ENCODE measurements at places on chromosomes 6 and 20. TPM values are rescaled to one million over a fixed set of nuclear protein-coding genes. Genes with fewer than 3 reads are reported as not detected.

DNA sequence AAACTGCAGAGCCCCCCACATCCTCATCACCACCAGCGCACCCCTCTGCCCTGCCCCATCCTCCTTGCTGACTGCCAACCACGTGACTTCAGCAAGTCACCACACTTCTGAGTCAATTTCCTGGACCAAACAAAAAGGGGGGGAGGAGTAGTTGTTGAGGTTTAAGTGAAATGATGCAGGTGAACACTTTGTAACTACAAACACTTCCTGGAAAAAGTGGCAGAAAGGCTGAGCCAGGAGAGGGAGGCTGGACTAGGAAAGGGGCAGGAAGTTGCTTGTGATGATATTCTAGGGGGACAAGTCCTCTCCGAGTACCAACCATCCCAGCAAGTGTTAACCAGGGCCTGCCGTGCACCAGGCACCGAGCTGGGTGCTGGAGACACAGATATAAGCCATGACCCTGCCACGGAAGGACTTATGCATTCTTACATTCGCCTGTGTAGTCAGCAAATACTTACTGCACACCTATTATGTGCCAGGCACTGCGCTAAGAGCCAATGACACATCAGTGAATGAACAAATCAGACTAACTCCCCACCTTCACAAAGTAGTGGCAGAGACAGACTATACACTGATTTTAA lies 67.3 kb downstream of the PREX1 start:
- DNase-seq = peak; percentile 71
- H3K27ac ChIP-seq = peak overlapping the region; percentile 96
- H3K36me3 ChIP-seq = peaks cover 62% of the 10 kb centered on the region
- peak overlapping the region; percentile 64 for H3K4me3 ChIP-seq
- H3K27me3 ChIP-seq = no peaks in the 10 kb centered on the region

- H3K4me1 ChIP-seq = peaks cover 8% of the 10 kb centered on the region
- H3K27ac ChIP-seq = no peak overlapping the region
- peaks cover 13% of the 10 kb centered on the region for H3K27me3 ChIP-seq
- no peaks in the 10 kb centered on the region for H3K36me3 ChIP-seq
Observed at GRCh38 chr20:60010689-60011458, 52.7 kb downstream of the CDH26 start.

GRCh38 chr6:54877713-54878317 lies 31.2 kb downstream of the FAM83B start:
- H3K4me1 ChIP-seq = no peaks in the 10 kb centered on the region
- DNase-seq = no peak
- H3K36me3 ChIP-seq = no peaks in the 10 kb centered on the region
- no peaks in the 10 kb centered on the region for H3K27me3 ChIP-seq
- no peak overlapping the region for H3K4me3 ChIP-seq
- no peak overlapping the region for H3K27ac ChIP-seq

- H3K27ac ChIP-seq = no peak overlapping the region
- no peaks in the 10 kb centered on the region for H3K36me3 ChIP-seq
- peaks cover 3% of the 10 kb centered on the region for H3K27me3 ChIP-seq
- no peak overlapping the region for H3K4me3 ChIP-seq
Observed at GRCh38 chr6:169112483-169113320, 140.9 kb downstream of the THBS2 start.

DNA sequence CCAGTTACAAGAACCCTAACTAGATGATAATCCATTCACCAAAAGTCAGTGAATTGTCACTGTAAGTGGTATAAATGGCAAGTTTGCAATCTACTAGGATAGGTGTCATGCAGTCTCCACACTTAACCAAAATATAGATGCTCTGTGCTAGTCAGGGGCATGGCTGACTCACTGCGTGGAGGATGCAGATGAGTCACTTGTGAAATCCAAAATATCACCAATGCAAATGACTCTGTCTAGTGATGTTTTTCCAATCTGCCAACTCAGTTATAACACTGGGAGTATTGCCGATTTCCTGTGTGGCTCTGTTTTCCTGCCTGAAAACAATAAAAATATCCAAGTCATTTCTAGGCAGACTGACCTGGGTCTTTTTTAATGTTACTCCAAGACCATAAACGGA lies 47.8 kb upstream of the NRSN1 start:
- no peaks in the 10 kb centered on the region for H3K36me3 ChIP-seq
- H3K4me1 ChIP-seq = no peaks in the 10 kb centered on the region
- no peak overlapping the region for H3K27ac ChIP-seq
- H3K27me3 ChIP-seq = no peaks in the 10 kb centered on the region
- no peak for DNase-seq
- no peak overlapping the region for H3K4me3 ChIP-seq

DNA sequence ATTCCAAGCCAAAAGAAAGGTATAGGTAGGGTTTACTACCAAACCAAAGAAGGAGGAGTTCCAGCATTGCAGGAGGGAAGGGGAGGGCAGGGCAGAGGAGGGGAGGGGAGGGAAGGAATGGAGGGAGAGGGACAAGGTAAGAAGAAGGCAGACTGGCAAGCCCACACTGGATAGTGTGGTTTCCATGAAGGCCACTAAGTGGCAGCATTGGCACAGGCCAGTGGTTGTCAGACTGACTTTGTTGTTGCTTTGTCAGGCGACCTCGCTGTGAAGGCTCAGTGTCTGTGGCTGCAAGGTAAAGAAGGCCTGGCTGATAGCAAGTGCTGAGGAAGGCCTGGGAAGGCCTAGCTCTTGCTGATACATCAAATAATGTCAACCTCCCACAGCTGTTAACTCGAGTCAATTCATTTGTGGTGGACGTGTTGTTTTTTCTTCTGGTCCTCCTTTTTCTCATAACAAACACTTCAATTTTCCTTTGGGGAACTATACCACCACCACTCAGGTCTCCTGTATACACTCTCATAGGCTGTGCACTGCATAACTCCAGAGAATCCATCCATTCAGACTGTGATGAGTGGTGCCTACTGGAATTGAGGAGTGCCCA lies 7.7 kb upstream of the ZNF334 start:
- H3K4me3 ChIP-seq = no peak overlapping the region
- no peaks in the 10 kb centered on the region for H3K36me3 ChIP-seq
- DNase-seq = peak; percentile 51
- peaks cover 18% of the 10 kb centered on the region for H3K27me3 ChIP-seq

DNA sequence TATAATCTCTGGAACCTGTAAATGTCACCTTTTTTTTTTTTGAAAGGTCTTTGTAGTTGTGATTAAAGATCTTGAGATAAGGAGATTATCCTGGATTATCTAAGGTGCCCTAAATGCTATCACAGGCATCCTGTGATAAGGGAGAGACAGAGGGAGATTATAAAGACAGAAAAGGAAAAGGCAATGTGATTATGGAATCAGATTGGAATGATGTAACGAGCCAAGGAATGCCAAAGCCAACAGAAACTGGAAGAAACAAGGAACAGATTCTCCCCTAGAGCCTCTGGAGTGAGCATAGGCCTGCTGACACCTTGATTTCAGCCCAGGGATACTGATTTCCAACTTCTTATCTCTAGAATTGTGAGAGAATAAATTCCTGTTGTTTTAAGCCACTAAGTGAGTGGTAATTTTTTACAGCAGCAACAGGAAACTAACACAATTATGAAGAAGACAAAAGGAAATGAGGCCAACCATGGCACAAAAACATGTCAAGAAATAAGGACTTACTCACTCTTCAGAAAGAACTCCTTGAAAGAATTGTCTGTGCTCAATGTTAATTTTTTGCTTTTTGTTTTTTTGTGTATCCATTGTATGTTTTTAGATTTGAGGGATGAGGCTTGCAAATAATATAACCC lies 82.7 kb downstream of the CFAP61 start:
- no peak overlapping the region for H3K27ac ChIP-seq
- DNase-seq = no peak
- H3K4me3 ChIP-seq = no peak overlapping the region
- no peaks in the 10 kb centered on the region for H3K27me3 ChIP-seq
- no peaks in the 10 kb centered on the region for H3K4me1 ChIP-seq

DNA sequence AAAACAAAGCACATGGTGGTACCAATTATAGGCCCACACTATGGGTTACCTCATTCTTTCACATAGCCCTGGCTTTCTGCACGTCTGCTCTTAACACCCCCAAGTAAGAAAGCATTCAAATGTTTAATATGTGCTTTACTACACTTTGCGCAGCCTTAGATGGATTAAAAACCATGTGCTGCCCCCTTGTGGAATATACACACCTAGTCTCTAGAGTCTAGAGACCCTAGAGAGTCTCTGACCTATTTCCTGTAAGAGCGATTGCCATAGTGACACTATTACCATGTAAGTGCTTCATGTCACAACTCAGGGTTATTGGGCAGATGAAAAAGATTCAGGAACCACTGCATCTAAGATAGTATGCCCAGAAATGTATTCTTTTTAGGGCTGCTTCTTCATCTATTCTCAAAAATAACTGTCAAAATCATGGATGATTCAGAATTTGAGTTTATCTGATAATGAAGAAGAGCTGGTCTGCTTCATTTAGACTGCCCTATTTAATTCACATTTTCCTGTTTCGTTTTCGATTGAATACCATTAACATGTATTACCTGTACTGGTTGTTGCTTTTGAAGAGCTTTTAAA lies 186.3 kb downstream of the ADGB start:
- no peaks in the 10 kb centered on the region for H3K36me3 ChIP-seq
- H3K27me3 ChIP-seq = no peaks in the 10 kb centered on the region
- H3K4me3 ChIP-seq = no peak overlapping the region
- no peak overlapping the region for H3K27ac ChIP-seq
- peaks cover 13% of the 10 kb centered on the region for H3K4me1 ChIP-seq
- DNase-seq = peak; percentile 20

DNA sequence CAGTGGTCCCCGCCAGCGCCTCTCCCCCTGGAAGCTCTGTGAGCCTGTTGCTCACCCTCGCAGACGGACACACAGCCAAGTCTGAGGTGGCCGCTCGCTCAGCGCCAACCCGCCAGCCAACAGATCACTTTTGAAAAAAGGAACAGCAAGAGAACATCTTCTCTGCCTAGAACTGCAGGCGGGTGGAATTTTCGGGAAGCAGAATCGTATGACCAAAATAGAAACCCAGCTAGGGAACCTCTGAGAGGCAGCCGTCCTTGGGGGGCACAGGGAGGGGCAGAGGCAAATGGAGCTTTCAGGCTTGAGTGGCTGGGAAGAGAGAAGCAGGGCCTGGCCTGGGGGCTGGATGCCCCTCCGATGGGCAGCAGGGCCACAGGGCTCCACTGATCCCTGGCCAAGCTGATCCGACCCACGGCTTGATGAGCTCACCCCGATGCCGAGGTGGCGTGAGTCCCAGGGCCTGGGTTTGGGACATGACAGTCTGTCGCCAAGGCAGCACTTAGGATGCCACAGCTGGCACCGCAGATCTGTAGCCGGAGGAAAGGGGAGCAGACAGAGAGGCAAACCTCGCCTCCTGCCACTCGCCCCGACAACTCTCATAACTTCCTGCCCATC lies 9.8 kb downstream of the NFATC2 start:
- no peak for DNase-seq
- H3K27ac ChIP-seq = peak overlapping the region; percentile 99
- no peak overlapping the region for H3K4me3 ChIP-seq
- H3K36me3 ChIP-seq = peaks cover 76% of the 10 kb centered on the region

DNA sequence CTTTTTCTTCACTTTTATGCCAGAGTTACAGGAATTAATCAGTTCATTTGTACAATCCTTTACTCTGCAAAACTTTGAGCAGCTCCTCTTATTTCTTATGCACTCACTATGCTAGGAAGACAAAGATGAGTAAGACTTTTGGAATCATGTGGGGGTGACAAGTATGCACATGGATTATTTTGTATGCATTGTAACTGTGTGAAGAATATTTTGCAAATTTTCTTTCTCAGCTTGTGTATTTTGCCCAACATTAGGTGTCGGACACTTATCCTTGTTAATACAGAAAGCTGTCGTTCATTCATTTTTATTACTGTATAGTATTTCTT lies 88.6 kb downstream of the PPP1R14C start:
- peaks cover 25% of the 10 kb centered on the region for H3K4me1 ChIP-seq
- peaks cover 4% of the 10 kb centered on the region for H3K36me3 ChIP-seq

DNA sequence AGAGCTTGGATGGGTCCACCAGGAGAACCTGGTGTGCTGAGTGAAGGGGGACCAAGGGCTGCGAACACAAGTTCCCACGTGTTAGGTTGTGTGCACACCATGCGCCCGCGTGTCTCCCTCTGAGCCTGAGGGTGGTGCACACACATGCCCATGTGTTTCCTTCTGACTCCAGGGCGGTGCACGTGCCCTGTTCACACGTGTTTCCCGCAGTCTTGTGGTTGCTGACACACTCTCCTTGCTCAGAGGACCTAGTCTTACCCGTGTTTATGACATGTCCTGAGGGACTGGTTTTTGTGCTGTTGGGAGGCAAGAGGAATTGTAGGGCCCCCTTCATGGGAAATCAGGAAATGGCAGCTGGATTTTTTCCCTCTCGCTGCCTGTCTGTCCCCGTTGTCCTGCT lies 36.3 kb upstream of the PCMTD2 start:
- no peaks in the 10 kb centered on the region for H3K36me3 ChIP-seq
- no peak overlapping the region for H3K27ac ChIP-seq
- no peaks in the 10 kb centered on the region for H3K27me3 ChIP-seq
- H3K4me1 ChIP-seq = peaks cover 7% of the 10 kb centered on the region

- no peak for DNase-seq
- H3K36me3 ChIP-seq = no peaks in the 10 kb centered on the region
- H3K27me3 ChIP-seq = peaks cover 16% of the 10 kb centered on the region
- H3K4me1 ChIP-seq = peaks cover 5% of the 10 kb centered on the region
Observed at GRCh38 chr20:50413088-50413500, 97.1 kb upstream of the PTPN1 start.

GRCh38 chr6:68677058-68677457 lies 42.0 kb downstream of the ADGRB3 start:
- no peaks in the 10 kb centered on the region for H3K27me3 ChIP-seq
- H3K4me1 ChIP-seq = no peaks in the 10 kb centered on the region
- no peaks in the 10 kb centered on the region for H3K36me3 ChIP-seq

DNA sequence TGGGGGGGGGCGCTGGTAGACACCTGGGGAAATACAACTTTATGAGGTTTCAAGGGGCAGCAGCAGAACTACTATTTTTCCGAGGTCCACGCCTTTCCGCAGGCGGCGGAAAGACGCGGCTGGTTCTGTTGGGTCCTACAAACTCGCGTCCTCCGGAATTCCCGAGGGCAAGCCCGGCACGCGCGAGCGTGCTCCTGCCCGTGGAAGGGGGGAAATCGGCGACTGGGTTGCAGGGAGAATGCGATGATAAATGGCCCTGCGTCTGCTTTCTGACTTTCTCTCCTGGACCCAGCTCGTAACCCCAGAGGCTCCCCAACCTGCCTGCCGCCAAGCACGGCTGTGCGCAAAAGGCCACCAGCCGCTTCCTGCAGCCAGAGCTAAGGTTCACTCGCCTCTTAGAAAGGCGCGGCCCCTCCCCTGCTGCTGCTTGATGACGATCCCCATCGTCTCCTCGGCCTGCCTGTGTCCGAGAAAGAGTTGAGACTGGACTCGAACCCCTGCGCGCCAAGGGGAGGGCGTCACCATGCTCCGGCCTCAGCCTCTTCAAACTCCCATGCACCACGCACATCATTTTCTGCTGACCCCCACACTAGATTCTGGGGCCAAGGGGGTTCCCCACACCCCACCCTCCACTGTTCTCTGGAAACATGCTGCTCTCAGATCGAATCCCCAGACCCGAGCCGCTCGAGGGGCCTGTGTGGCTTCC lies 6.7 kb downstream of the FOXA2 start:
- DNase-seq = no peak
- H3K4me1 ChIP-seq = peaks cover 5% of the 10 kb centered on the region
- H3K27me3 ChIP-seq = peaks cover 75% of the 10 kb centered on the region
- H3K27ac ChIP-seq = no peak overlapping the region
- no peak overlapping the region for H3K4me3 ChIP-seq

ACTL10 gene
- total RNA-seq = 2.6 TPM

TRAPPC3L gene
- total RNA-seq = not detected

KIFC1 gene
- total RNA-seq = 80.9 TPM

ALDH5A1 gene
- 11.4 TPM for total RNA-seq

HLA-B gene
- total RNA-seq = 3,693 TPM

THBD gene
- not detected for total RNA-seq

MYH7B gene
- 0.34 TPM for total RNA-seq

ANGPT4 gene
- total RNA-seq = not detected

All from activated T-helper 2 cell treated with anti-CD3 and anti-CD28 coated beads, Interferon-gamma antibody, Interleukin-2, Interleukin-4, amounts not matched to agents 10 μg/mL and 5 μg/mL and 100 μg/mL, durations not matched to agents 14 hours and 24 hours and 36 hours (primary cell).